ENCODE measurements at places on chromosomes 16 and 17.

GRCh38 chr17:57544834-57545463 lies 200.2 kb downstream of the CCDC182 start:
- no peaks in the 10 kb centered on the region for H3K27me3 ChIP-seq
- peak overlapping the region; percentile 0 for H3K27ac ChIP-seq
- DNase-seq: no peak
- peaks cover 41% of the 10 kb centered on the region for H3K4me1 ChIP-seq
- no peaks in the 10 kb centered on the region for H3K36me3 ChIP-seq
- H3K4me3 ChIP-seq: no peak overlapping the region

DNA sequence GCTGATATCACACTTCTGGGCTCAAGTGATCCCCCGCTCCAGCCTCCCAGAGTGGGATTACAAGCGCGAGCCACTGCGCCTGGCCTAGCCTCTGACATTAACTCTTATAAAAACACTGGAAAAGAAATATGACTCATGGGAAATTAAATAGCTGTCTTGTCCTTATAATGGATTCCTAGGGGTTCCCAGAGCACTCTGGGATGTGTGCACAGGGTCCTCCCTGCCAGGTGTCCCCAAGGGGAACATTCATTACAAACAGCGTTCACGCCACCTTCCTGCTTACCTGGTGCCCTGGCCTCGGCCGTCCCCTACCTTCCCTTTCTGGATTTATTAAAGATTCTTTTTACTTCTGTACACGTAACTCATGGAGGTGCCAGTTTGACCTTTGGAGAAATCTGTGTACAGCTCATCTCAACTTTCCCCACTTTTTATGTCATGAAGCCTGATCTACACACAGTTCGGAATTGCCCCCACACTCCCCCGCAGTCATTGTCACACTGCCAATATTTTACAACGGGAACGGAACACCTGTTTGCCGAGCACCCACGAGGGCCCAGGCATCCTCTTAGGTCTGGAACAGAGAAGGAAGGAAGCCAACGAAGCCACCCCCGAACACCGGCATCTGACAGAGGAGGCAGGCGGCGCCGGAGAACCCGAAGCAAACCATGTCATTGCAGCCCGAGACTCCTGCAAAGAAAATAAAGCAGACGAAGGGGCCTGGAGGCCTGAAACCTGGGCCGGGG lies 39.7 kb upstream of the MEAK7 start:
- no peaks in the 10 kb centered on the region for H3K27me3 ChIP-seq
- H3K27ac ChIP-seq: peak overlapping the region; percentile 13
- peaks cover 48% of the 10 kb centered on the region for H3K4me1 ChIP-seq
- no peak for DNase-seq
- no peak overlapping the region for H3K4me3 ChIP-seq

GRCh38 chr16:86865851-86866662 lies 287.7 kb downstream of the FOXL1 start:
- no peak overlapping the region for H3K4me3 ChIP-seq
- no peaks in the 10 kb centered on the region for H3K4me1 ChIP-seq
- H3K27ac ChIP-seq: no peak overlapping the region
- no peaks in the 10 kb centered on the region for H3K27me3 ChIP-seq

- peaks cover 23% of the 10 kb centered on the region for H3K4me1 ChIP-seq
- no peak overlapping the region for H3K4me3 ChIP-seq
- H3K36me3 ChIP-seq: no peaks in the 10 kb centered on the region
- peaks cover 4% of the 10 kb centered on the region for H3K27me3 ChIP-seq
Observed at GRCh38 chr17:48593840-48594537, 410 bp upstream of the HOXB5 start.

DNA sequence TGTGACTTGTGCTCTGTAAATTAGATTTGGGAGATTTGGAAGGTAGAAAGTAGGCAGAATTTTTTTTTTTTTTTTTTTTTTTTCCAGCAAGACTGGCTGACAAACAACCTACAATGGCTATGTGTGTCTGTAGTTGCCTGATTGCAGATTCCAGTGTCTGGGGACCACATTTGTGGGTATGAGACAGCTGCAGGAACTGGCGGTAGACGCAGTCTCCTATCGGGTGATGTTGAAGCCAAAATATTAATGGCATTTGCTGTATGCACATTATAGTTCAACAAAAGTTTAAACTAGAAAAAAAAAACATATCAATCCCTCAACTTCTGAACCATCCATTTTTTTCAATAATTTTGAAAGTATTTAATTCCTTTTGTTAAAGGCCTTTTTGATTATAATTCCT lies 665.2 kb downstream of the TOX3 start:
- no peak overlapping the region for H3K27ac ChIP-seq
- H3K27me3 ChIP-seq: no peaks in the 10 kb centered on the region
- no peak for DNase-seq
- H3K4me1 ChIP-seq: no peaks in the 10 kb centered on the region
- no peak overlapping the region for H3K4me3 ChIP-seq

GRCh38 chr17:45771271-45771959 lies 12.7 kb upstream of the CRHR1 start:
- H3K27ac ChIP-seq: no peak overlapping the region
- H3K4me3 ChIP-seq: no peak overlapping the region
- DNase-seq: no peak
- H3K27me3 ChIP-seq: no peaks in the 10 kb centered on the region
- H3K36me3 ChIP-seq: no peaks in the 10 kb centered on the region

DNA sequence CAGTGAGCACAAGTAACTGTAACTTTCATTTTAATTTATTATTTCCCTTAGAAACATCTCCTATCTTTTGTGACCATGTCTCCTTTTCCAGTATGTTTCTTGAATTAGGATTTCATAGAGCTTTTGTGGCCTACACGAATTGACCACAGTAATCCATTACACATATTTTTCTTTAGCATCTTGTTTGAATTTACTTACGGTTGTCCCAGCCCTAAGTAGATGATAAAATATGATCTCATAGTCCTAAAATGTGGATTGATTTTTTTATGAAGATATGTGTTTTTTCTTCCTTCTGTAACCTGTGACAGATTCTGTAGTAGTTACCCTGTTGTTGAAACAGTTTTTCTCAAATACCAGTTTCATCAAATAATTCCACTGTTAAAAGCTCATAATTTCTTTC lies 61.5 kb downstream of the NF1 start:
- no peaks in the 10 kb centered on the region for H3K4me1 ChIP-seq
- no peak overlapping the region for H3K27ac ChIP-seq
- H3K27me3 ChIP-seq: no peaks in the 10 kb centered on the region
- no peak overlapping the region for H3K4me3 ChIP-seq

DNA sequence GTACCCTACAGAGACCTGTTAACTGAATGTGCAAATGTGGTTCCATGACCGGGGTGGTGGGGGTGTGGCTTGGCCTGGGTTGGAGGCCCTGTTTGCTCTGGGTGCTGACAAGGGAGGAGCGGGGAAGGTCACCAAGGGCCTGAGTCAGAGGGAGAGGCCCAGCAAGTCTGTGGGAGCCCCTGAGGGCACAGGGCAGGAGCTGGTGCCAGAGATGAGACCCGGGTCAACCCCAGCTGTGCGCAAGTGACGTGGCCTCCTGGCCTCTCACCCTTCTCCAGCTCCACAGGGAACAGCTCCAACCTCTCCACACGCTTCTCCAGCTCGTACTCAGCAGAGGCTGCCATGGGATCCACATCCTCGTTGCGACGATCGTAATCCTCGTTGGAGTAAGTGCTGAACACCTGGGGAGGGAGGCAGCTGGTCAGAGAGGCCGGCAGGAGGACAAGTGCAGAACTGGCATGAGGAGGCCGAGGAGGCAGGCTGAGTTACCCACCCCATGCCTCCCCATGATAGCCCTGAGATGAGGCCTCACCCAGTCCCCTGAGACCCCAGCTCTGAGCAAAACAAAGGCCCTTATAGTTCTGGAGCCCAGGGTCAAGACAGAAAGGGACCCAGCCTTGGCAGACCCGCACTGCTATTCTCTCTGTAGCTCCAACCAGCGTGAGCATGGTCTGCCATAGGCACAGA lies 5.5 kb downstream of the PPP1R9B start:
- peaks cover 26% of the 10 kb centered on the region for H3K4me1 ChIP-seq
- no peak for DNase-seq
- no peaks in the 10 kb centered on the region for H3K27me3 ChIP-seq
- H3K36me3 ChIP-seq: peaks cover 17% of the 10 kb centered on the region

DNA sequence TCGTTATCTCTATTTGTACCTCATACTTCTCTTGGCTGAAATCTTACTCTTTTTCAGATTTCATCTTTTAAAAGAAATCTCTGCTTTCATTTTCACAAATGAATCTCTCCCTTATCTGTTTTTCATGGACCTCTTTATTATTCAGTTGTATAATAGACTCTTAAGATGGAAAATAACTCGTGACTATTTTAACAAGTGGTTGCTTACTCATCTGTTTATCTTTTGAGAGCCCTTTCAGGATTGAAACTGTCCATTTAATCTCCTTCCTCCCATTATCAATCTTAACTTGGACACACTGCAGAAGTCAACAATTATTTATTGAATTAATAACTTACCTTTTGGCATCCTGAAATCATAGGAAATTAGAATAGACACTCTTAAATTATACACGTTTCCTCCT lies 68.8 kb downstream of the ABCA8 start:
- no peaks in the 10 kb centered on the region for H3K36me3 ChIP-seq
- no peaks in the 10 kb centered on the region for H3K4me1 ChIP-seq
- no peak overlapping the region for H3K27ac ChIP-seq
- H3K4me3 ChIP-seq: no peak overlapping the region
- H3K27me3 ChIP-seq: no peaks in the 10 kb centered on the region
- DNase-seq: no peak

DNA sequence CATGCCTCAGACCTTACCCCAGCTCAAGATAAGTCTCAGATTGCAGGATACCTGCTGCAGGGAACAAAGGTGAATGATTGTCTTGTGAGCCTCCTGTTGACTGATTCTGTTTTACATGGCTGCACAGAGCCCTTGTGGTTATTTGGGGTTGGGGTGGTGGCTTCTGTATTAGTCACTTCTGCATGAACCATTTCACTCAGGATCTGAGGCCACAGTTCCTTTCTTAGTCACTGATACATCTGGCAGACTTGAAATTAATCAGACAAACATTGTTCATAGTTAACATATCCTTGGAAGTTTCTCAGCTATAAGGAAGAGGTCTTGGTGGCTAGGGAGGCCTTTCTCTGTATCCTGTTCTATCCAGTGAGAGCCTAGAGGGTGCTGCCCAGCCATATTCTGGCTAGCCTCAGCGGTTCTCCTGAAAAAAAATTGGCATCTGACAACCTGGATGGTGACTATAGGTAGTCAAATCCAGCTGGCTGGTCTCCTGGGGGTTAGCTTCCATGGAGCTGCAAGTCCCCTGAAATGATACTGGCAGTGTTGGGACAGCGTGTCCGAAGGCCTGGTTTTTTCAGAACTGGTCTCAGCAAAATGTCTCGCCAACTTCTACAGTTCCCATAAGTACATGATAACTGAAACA lies 8.4 kb upstream of the PLK1 start:
- no peak overlapping the region for H3K4me3 ChIP-seq
- peaks cover 4% of the 10 kb centered on the region for H3K36me3 ChIP-seq
- no peak for DNase-seq
- no peaks in the 10 kb centered on the region for H3K4me1 ChIP-seq
- no peaks in the 10 kb centered on the region for H3K27me3 ChIP-seq

- H3K4me1 ChIP-seq: peaks cover 13% of the 10 kb centered on the region
- H3K27ac ChIP-seq: no peak overlapping the region
- no peaks in the 10 kb centered on the region for H3K36me3 ChIP-seq
- H3K27me3 ChIP-seq: no peaks in the 10 kb centered on the region
- peak; percentile 89 for DNase-seq
Observed at GRCh38 chr17:74671031-74671771, 41.5 kb downstream of the CD300LF start.

- H3K27ac ChIP-seq: no peak overlapping the region
- no peaks in the 10 kb centered on the region for H3K27me3 ChIP-seq
- H3K36me3 ChIP-seq: no peaks in the 10 kb centered on the region
- no peaks in the 10 kb centered on the region for H3K4me1 ChIP-seq
Observed at GRCh38 chr17:61040666-61041065, 359.0 kb upstream of the TBX2 start.

DNA sequence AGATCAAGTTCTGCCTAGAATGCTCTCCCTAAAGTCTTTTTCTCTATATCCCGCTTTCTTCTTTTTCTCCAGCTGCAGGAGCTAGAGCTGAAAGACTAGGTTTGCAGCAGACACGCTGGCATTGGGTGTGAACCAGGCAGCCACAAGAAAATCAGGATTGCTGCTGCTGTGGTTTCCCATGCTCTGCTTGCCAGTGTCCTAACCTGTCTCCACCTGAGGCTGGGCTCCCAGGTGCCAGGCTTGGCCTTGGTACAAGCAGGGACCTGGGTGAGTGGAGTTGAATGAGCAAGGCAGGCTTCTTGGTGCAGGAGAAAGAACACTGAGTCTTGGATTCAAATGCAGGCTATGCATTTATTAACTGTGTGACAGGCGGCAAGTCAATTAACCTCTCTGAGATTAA lies 440.3 kb upstream of the MAF start:
- no peaks in the 10 kb centered on the region for H3K27me3 ChIP-seq
- peaks cover 2% of the 10 kb centered on the region for H3K4me1 ChIP-seq
- H3K4me3 ChIP-seq: no peak overlapping the region
- H3K27ac ChIP-seq: no peak overlapping the region
- H3K36me3 ChIP-seq: no peaks in the 10 kb centered on the region

DNA sequence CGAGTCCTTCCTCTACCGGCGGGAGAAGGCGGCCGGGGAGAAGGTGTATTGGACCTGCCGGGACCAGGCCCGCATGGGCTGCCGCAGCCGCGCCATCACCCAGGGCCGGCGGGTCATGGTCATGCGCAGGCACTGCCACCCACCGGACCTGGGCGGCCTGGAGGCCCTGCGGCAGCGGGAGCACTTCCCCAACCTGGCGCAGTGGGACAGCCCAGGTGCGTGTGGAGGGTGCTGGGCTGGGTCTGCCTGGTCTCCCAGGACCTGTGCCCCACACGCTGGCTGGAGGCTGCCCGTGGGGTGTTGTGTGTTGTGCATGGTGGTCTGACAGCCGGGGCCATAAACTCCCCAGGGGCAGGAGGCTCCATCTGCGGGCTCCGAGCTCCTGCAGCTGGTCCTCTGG lies 25.4 kb downstream of the FLYWCH1 start:
- H3K36me3 ChIP-seq: no peaks in the 10 kb centered on the region
- H3K4me1 ChIP-seq: no peaks in the 10 kb centered on the region
- no peak overlapping the region for H3K27ac ChIP-seq
- H3K4me3 ChIP-seq: no peak overlapping the region
- no peak for DNase-seq

GRCh38 chr16:83266848-83267553 lies 540.8 kb upstream of the HSBP1 start:
- H3K27ac ChIP-seq: no peak overlapping the region
- no peaks in the 10 kb centered on the region for H3K27me3 ChIP-seq
- H3K36me3 ChIP-seq: no peaks in the 10 kb centered on the region
- H3K4me3 ChIP-seq: no peak overlapping the region

DNA sequence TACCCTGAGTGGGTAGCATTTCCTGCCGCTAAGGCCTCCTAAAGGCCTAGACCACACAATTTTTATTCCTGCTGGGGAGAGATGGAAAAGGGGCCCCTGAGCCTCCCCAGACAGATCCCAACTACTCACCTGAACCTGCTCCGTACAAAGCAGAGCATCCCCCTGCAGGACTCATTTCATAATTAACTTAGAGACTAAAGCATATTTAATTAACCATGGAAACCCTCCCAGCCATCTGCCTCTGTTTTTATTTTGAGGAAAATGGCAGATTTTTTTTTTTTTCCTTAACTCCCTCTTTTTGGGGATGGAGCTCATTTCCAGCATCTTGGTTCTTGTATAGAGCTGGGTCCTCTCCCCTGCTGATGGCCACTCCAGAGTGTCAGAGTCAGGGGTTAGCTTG lies 96.5 kb upstream of the CRHR1 start:
- no peak for DNase-seq
- no peak overlapping the region for H3K27ac ChIP-seq

Measured in Caco-2 (cell line).